Stimulated activated CD4-positive, alpha-beta T cell treated with anti-CD3 and anti-CD28 coated beads, Interleukin-12 subunit alpha, Interleukin-12 subunit beta, amount 100 ng/mL, for 24 hours (primary cell): ENCODE measurements at places on chromosomes 6 and 20.
A peak's percentile ranks its signal among the peaks of the same experiment; 100 is the strongest.

GRCh38 chr20:47377122-47377722 lies 20.7 kb upstream of the ZMYND8 start:
- no peak for DNase-seq

DNA sequence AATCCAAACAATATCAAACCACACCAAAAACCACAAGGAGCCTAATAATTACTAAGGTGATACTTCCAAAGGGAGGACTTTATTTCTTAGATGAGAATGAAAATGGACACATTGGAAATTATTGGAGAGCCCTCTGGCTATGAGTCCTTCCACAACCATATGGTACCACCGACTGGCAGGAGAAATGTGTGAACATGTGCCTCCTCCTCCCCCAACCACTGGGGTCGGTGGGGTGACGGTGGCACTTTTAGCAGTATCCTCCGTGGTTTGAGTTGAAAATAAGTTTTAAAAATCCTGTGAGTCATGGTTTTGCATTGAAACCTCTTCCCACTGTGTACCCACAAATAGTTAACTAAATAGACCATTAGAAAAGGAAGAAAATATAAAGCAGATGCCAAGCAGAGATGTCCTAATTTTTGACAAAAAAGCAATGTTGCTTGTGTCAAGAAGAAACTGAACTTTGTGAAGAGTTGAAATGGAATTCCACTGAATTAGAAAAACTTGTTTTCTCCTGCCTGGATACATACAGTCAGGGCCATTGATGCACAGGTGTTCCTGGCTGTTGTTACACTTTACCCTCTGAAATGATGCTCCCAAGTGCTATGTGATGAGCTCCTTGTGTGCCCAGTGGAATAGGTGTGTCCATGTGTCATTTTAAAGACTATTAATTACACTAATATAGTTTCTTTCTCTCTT lies 3.2 kb downstream of the EDN1 start:
- no peak for DNase-seq

DNA sequence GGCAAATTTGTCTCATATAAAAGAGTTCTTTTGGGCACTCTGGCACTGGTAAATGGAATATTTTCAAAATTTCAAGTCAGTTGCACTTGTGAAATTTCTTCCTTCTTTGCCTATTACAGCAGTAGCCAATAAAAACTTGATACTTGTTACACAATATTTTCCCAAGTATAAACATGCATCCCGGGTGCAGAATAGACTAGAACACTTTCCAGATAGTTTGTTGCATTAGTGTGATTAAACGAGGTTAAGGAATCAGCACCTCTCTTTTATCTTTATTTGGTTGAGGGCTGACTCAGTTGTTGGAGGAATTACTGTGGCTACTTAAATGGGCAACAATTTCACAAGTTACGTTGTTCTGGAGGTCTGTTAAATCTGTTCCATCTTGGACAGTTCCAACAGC lies 467.5 kb downstream of the CDKAL1 start:
- DNase-seq = no peak

DNA sequence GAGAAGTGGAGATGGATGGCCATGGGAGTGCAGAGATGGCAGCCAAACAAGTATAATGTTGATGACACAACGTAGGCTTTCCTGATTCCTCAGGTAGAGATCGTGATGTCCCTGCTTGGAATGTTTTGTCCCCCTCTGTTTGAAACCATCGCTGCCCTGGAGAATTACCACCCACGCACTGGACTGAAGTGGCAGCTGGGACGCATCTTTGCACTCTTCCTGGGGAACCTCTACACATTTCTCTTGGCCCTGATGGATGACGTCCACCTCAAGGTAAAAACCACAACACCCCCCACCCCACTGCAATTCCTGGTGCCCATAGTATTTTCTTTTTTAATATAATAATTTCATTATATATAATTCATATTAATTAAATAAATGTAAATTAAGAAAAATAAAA lies 42.1 kb upstream of the NOP56 start:
- no peak for DNase-seq

DNA sequence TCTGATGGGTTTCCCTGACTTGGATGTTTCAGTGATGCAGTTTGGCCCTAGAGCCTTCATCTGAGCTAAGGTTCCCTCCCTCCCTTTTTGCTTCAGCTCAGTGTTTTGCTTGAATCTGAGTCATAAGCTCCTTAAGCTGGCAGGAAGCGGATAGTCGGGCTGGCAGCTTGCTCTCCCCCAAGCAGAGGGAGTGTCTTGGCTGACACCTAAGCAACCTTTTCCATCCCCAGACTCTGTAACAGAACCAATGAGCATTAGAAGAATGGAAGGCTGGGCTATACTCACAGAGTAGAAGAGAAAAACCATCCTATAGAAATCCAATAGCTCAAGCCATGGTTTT lies 98.3 kb downstream of the HAO1 start:
- DNase-seq = no peak

GRCh38 chr20:51750037-51750769 lies 18.0 kb downstream of the ATP9A start:
- DNase-seq = no peak

- DNase-seq = no peak
Measured at GRCh38 chr6:2839982-2840748, 1.5 kb downstream of the SERPINB1 start.

DNA sequence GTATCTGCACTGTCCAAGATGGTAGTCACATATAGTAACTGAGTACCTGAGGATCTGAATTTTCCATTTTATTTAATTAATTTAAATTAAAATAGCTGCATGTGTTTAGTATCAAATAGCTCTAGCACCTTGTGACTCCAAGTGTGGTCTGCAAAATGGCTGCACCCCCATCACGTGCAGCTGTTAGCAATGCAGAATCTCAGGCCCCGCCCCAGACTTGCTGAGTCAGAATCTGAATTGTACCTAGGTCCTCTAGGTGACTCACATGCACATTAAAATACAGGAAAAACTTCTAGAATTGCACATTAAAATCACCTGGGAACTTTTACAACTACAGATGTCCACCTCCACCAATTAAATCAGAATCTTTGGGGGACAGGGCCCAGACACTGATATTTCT lies 19.2 kb upstream of the FAM83C start:
- peak; percentile 73 for DNase-seq

DNA sequence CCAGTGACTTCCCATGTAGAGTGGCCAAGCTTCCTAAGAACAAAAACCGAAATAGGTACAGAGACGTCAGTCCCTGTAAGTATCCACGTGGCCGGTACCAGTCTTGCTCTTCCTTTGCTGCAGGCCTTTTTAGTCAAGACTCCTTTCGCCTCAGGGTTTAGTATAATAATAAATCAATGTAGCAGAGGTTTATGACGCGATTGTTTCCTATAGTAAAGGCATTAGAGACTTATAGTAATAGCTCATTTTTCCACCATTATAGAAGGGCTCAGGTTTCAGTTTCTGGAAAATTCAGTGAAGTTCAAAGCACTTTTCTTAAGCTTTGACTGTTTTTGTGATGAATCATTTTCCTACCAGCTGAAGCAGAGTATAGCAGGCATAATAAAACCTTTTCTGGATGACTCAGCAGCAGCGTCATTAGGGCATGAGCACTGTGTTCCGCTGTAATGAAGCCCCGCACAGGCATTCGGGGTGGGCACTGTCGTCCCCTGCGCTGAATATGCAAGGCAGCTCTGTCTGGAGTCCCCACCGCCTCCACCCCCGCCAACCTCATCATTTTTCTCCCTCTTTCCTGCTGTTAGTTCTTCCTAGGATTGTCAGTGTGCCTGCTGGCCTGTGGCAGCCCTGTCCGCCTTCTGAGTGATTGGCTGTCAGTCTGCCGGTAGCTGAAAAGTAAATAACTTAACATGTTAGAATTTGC lies 51.3 kb downstream of the PTPN1 start:
- peak; percentile 49 for DNase-seq

DNA sequence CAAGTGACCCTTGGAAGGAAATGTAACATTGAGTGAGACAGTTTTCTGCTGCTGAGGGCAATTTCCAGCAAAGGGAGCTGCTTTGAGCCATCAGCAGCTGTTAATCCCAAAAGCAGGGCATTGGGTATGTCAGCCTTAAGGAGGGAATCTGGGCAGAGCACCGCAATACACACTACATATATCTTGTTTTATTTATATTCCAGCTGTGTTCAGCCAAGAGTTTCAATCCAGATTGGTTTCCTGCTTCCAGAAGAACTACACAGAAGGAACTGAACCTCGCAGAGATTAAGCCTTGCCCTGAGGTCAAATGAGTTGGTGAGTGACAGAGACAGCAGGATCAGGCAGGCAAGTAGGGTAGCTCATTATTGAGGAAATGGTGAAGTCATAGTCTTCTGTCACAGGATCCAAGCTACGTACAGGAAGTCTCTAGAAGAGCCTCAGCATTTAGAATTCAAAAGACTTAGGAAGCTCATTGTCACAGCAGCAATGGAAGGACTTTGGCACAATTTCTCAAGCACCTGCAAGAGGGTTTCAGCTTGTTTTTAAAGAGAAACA lies 109.9 kb upstream of the HEY2 start:
- no peak for DNase-seq

- no peak for DNase-seq
Measured at GRCh38 chr20:32511358-32512046, 73.6 kb downstream of the NOL4L start.

GRCh38 chr6:28371706-28372451 lies 22.1 kb downstream of the ZKSCAN3 start:
- DNase-seq = no peak

- DNase-seq = no peak
Measured at GRCh38 chr6:135972586-135972985, 121.1 kb downstream of the PDE7B start.

DNA sequence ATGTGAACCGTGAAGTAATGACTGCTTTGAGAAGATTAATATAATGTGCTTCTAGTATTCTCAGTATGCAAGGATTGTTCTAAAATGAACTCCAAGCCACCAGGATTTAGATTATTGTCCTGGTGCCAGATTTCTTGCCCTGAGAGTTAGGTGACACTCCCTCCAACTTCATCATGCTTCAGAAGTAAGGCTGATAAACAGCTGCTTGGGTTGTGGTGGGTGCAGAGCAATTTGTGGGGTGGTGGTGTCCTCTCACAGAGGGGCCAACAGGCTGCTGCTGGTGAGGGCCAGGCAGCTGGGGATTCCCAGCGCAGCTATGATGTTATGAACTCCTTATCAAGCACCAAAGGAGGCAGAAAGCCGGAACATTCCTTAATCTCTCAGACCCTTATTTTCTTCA lies 114.6 kb downstream of the MCHR2 start:
- no peak for DNase-seq

DNA sequence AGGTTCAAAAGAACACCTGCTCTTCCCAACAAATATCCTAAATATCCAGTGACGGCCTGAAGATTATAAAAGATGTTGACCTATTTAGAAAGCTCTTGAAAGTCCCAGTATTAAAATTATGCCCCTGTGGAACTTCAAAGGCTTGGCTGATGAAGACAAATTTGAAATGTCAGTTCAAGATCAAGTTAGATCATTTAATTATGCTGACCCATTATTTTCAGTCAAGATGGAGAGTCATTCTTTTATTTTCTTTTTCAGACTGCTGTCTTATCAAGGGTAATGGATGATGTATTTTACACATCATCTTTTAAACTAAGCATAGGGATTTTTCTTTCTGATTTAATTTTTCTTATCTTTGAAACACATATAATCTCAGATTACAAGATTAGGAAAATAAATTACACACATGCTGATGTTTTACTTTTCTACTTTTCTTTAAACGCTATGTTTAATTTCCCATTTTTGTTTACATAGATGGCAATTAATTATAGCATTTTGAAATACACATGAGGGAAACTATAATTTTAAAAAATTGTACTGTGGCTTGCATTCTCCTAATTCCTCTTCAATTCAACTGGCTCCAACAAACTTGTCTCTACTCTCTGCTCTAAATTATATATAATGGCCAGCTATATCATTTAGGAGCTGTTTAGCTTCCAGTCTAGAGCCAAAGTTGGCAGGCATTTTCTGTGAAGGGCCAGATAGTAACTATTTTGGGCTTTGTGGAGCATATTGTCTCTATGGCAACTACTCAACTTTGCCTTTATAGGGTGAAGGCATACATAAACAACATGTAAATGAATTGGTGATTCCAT lies 123.7 kb downstream of the RCAN2 start:
- no peak for DNase-seq

- no peak for DNase-seq
Measured at GRCh38 chr20:9615766-9616454, 101.5 kb downstream of the LAMP5 start.

GRCh38 chr6:20180935-20181334 lies 31.3 kb downstream of the MBOAT1 start:
- DNase-seq = no peak

DNA sequence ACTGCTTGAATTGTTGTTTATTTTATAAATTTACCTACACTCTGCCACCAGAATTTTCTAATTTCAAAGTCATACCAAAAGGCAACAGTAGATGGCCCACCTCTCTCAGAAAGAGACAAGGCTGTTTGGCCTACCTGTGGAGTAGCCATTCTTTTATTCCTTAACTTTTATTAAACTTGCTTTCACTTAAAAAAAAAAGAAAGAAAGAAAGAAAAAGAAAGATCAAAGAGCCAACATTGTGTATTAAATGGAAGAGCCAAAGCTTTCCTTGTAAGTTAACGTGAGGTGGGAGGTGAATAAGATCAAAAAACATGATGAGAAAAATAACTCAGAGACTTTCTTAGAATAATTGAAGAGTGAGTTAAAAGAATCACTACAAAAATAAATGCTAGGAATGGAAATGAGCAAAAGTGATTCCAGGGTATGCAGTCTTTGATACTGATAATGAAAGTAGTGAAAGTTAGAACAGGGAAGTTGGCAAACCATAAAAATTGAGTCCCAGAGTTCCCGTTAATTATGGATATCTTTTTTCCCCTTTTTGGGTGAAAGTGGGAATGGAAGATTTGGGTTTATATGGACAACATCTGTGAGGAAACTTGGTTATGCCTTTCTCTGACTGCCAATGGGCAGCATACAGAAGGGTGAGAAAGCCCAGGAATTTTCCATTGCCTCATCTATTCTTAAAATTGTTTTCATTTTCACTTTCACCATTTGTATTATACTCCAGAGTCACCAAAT lies 35.9 kb upstream of the MYB start:
- DNase-seq = no peak

DNA sequence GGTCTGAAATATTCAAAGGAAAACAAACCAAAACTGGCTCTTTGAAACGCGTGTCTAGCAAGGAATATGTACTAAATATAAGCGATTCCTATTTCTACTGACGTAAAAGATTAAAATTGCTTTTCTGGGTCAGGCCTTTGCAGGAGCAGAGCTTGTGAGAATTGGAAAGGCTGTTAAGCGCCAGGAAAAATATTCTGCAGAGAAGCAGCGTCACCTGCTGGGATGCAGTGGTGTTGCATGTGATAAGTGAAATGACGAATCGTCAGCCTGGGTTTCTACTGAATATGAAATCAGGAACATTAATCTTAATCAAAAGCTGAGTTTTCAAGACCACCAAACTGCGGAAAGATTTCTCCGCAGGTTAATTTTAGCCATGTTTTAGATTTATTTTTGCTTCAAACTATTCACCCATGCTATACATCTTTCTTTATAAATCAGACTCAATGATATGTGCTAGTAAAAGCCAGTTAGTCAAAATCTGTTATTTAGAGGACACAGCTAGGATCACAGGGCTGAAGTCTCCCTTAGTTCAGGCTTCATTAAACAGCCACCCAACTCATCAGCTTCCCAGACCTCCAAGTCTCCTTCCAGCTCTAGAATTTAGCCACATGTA lies 67.4 kb downstream of the ALDH8A1 start:
- DNase-seq = peak; percentile 29
